ENCODE measurements at places on chromosomes 12 and 14.

GRCh38 chr12:5222011-5222461 lies 178.4 kb downstream of the KCNA5 start:
- no peak for DNase-seq

DNA sequence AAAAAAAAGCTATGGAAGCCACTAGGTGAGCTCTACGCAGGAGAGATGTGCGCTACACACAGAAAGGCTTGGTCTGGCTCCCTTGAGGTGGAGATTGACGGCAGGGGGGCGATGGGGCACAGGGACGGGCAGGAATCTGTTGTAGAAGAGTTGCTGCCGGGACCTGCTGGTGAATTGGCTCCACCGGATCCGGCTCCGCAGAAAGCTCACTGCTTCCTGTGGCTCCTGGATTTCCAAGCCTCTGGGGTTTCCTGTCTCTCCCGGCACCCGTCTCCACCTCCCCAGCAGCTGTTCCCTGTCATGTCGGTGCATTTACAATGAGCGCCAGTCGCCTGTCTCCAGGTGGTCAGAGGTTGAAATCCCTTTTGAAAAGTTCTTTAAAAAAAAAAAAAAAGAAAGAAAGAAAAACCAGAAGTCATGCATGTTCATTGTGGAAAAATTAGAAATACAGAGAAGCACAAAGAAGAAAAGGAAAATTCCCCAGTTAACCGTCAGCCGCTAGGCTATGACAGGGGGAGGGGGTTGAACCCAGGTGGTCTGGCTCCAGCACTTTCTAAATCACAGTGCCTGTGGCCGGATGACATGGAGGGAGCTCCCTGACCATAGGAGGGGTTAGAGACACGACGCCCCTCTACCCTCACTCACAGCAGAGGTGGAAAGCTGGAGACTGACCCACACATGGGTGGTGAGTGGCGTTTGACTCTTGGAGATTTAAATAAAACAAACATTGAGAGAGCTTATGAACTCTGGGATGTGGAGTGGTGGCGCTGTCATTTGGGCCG lies 20.8 kb downstream of the FAM222A start:
- DNase-seq: no peak

GRCh38 chr14:105141486-105142281 lies 26.9 kb downstream of the JAG2 start:
- DNase-seq: no peak

DNA sequence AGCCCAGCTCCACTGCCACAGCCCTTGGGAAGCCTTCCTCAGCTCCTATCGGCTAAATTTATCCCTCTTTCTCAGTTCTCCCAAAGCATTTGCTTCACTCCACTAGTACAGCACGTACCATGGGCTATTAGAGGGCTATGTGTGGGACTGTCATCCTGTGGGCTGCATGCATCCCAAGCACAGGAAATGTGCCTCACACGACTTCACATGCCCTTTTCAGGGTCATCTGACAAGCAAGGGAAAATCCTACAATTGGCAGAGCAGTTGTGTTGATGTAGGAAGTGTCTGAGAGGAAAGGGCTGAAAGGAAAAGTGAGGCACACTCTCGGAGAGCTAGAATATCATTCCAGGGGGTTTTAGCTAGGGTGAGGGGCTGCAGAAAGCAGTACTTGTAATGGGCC lies 47.6 kb downstream of the NINJ2 start:
- DNase-seq: no peak

GRCh38 chr12:54439521-54440255 lies 20.6 kb upstream of the ITGA5 start:
- peak; percentile 44 for DNase-seq

- no peak for DNase-seq
Measured at GRCh38 chr12:113702276-113702675, 230.6 kb upstream of the LHX5 start.

DNA sequence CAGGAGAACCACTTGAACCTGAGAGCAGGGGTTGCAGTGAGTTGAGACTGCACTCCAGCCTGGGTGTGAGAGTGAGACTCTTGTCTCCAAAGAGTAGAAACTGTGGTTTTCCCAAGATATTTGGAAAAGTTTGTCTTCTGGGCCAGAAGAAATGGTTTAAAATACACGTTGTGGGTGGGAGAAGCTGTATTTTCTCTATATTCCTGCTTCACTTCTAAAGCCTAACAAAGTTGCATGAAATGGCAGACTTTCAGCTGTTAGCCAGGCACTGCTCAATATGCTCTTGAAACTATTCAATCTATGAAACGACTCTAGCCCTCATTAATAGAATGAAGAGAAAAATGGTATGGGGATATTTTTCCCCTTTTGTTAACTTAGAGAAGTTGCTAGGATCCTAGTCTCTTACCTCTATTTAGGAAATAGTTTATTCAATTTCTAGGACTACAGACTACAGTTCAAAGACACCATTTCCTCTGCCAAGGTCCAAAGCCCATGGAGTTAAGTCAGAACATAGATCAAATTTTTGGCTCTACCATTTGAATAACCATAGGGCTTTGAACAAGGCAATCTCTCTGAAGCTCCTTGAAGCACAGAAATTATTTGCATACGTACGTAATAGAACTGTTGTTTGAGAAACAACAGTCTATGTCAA lies 49.3 kb upstream of the OR5AU1 start:
- no peak for DNase-seq

DNA sequence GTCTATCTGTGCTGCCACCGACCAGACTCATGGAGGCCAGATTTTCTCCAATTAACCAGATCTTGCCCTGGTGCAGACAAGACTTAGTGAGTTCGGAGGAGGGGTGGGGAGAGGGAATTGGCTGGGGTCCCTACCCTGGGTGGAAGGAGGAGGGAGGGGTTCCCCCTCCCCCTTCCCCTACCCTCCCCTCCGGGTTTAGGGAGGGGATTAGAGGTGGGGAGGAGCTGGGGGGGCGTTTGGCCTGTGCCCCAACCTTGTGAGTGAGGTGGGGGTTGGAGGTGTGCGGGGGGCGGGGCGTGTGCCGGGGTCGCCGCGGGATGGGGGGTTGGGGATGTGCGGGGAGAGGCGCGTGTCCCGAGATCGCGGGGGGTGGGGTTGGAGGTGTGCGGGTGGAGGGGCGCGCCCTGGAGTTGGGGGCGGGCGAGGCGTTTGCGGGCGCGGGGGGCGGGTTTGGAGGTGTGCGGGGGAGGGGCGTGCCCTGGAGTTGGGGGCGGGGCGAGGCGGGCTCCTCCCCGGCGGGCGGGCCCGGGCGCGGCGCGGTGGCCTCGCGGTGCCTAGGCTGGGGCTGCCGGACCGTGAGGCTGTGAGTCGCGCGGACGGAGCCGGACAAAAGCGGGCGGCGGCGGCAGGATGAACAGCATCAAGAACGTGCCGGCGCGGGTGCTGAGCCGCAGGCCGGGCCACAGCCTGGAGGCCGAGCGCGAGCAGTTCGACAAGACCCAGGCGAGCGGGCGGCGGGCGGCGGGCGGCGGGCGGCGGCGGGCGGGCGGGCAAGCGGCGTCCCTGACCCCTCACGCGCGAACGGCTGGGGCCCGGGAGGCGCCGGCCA lies at the start of gene HIP1R:
HIP1R (plus strand) TSS at position 537 of the 829 bp plus-strand sequence; CDS start at position 631, 94 bp downstream.
- DNase-seq: peak; percentile 38

DNA sequence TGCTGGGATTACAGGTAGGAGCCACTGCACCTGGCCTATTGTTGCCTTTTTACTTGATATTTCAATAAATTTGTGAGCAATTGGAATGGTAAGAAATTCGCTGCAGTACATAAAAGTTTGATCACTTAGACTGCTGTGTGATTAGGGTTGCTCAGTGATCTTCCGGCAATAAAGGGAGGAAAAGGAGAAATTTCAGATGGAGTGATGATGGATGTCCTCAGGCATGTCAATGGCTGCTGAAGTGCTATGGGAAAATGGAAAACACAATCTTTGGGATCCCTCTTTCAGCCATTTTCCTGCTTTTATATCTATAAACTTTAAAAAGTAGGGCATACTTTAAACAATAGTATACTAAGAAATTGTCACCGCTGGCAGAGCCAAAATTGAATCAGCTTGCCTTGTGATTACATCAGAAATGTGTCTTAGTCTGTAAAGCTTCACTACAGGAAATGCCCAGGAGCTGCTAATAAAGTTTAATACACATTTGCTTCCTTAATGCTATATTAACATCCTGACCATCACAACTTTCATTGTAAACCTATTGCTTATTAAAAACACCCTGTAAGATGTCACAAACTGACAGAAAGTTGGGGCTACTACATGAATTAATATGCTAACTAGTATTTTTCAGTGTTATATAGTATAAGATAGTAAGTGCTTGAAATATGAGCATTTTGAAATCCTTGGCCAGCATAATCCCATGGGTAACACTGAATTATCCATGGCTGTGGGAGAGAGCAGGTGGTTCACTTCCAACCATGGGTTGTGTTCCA lies 13.7 kb upstream of the FBXL14 start:
- no peak for DNase-seq

GRCh38 chr12:49661191-49661590 lies 37.8 kb downstream of the PRPF40B start:
- peak; percentile 55 for DNase-seq

GRCh38 chr14:105760691-105761344 lies 234.4 kb downstream of the TMEM121 start:
- no peak for DNase-seq

- no peak for DNase-seq
Measured at GRCh38 chr12:42346403-42347002, 20.5 kb downstream of the PPHLN1 start.

DNA sequence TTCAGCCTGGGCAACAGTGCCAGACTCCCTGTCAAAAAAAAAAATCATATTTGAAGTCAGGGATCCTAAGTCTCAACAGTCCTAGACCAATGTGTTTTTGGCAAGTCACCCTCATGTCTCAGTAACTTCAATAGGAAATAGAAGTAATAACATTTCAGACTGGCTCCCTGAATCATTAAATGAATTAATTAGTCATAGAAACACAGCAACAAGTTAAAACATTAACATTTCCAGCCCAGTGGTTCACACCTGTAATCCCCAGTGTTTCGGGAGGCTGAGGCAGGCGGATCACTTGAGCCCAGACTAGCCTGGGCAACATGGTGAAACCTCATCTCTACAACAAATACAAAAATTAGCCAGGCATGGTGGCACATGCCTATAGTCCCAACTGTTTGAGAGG lies 125.2 kb downstream of the GTF2A1 start:
- DNase-seq: no peak
